Stimulated activated naive B cell treated with anti-CD40 and anti-IgM and Interleukin-4, amounts not matched to agents 10 μg/mL and 1 μg/mL and 100 μg/mL, for 72 hours (primary cell): ENCODE measurements at places on chromosomes 2 and 18.

DNA sequence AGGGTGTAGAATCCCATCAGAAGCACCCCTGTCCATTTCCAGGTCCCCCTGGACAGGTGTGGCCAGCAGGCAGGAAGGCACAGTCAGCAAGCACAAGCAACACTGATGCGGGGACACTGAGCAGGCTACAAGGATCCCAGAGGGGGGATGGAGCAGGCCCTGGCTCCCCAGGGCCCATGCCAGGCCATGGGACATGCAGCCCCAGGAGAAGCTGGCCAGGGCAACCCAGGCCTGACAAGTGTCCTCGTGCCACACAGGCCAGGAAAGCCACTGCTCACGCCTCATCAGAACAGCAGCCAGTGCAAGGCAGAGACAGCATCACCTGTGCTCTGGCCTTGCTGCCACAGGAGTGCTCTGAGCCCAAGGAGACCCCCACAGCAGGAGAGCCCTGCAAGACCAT, 14.1 kb upstream of the GPC1 start:
- DNase-seq: no peak

- DNase-seq: no peak
Observed at GRCh38 chr18:45386041-45386655, 229.1 kb upstream of the SLC14A2 start.

DNA sequence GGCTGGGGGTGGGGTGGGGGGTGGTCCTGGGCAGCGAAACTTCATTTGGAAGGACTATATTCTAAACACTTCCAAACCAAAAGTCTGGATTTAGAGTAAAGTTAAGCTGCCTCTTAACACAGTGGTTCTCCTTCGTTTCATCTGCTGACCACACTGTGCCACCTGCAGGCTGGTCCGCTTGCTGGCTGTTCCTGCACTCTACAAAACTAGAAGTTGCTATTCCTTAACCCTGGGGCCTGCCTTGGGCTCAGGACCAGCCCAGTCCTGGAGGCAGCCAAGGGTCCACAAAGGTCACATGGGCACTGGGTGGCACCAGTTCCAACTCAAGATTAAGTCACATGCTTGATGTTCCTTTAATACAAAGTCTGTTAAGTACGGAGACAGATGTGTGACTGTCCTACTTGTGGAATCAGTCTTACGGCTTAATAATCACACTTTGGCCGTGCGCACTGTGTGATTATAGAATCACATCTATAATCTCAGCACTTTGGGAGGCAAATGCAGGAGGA, 195.4 kb downstream of the FAM210A start:
- DNase-seq: no peak

DNA sequence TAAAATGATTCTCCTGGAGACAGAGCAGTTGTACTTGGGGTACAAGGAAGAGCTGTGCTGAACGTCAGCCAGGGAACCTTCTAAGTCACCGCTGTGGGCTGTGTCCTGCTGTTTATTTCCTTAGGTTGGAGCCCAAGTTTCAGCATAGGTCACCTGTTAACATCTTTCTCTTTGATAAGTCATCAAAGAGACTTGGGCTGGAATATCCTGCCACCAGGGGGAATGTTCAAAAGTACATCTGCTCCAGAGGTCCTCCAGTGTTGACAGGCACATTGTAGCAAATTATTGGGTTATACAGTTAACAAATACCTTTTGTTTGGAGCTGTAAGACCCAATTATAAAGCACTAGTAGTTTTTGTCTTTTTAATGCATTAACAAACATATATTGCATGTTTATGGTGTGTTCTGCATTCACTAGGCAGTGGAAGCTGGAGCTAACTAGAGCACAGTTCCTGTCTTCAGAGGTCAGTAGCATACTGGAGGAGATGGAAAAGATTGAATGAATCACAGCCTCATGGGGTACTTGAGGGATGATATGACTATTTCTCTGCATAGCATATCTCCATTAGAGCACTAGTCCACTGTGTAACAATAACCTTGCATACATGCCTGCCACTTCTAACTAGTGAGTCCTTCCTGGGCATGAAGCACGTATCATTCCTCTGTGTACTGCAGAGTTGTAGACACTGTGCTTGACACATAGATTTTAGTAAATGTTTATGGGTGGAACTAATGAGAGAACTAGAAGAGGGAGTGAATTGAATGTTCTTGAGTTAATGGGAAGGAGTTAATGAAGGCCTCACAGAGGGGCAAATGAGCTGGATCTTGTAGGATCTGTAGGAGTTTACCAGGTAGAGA, 182.1 kb downstream of the AGAP1 start:
- no peak for DNase-seq

- DNase-seq: no peak
Observed at GRCh38 chr2:21392649-21393048, 268.9 kb downstream of the TDRD15 start.

DNA sequence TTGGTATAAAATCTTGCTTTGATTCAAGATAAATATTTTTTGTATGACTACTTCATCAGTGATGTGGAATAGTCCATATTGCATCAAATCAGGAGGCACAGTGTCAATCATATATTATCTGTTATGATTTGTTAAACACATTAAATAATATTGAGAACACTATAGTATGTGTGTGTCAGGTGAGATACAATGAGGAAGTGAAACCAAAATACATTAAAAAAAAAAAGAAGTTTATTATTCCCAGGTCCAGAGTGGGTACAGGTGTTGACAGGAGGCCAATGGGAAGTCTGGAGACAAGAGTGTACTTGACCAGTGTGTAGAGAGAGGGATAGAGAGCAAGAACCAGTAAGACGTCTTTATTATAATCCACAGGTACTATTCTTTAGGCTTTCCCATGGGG, 292.6 kb downstream of the FSIP2 start:
- no peak for DNase-seq

DNA sequence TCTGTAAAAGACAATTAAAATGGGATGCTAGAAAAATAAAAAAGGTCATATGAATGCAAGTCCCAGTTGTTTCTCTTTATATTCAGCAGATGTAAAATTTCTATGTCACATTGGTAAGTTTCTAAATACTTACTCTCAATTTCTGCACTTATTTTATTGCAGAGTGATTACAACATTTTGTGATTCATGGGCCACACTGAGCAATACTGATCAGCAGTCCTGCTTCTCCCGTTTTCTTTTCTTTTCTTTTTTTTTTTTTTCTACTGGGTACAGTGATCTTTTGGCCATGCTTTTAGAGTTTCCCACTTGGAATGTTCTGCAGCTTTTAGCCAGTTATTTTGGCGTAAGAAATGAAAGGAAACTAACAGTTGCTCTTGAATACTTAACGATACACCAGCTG, 38.8 kb downstream of the LIMS1 start:
- DNase-seq: no peak

DNA sequence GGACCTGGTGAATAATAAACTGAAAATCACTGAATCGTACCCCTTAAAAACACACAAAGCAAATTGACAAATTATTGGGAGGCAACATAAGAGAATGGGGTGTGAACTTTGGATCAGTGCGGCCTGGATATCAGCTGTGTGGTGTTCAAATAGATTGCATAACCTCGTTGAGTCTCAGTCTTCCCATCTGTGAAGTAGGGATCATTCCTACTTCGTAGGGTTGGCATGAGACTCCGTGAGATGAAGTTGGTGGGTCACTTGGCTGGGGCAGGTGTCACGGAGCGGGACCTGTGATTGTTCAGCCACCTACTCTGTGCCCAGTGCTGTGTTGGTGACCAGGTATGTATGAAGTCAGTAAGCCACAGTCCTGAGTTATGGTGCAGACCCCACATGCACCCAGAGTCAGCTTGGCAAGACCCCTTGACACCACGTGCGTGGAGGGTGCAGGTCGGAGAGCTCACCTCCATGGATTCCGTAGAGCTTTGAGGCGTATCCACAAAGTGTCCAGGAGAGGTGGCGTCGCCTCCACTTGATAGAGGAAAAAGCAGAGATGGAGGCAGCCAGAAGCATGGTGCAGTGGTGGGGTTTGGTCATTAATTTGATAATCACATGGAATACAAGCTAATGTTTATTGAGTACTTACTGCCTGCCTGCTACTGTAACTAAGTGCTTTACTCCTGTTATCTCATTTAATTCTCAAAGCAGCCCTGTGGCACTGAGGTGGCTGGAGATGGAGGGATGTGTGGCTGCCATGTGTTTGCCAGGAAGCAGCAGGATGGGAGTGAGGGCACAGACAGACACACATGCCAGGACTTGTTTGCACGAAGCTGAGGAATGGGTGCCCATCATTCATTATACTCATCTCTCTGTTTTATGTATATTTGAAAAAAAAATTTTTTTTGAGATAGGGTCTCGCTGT, 35.8 kb downstream of the HPCAL1 start:
- no peak for DNase-seq

DNA sequence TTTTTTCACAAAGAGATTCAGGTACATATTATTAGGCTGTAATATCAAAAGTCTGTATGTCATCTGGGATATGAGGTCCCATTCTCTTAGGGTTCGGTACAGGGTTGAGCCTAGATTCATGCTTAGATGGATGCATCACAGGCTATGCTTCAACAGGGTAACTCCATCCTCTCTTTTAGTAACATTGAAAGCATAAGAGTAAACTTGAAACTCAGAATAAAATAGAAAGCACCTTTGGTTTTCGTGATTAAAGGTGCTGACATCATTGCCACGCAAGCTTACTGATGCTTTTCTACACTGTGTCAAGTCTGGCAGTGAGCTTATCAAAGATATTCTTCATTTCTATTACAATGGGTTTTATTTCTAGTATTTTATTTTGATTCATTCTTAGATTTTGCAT, 419.1 kb upstream of the DSEL start:
- no peak for DNase-seq

- no peak for DNase-seq
Observed at GRCh38 chr2:164028814-164029534, 293.2 kb upstream of the FIGN start.

- no peak for DNase-seq
Observed at GRCh38 chr2:42934580-42935186, 142.3 kb upstream of the HAAO start.

- DNase-seq: no peak
Observed at GRCh38 chr2:224816816-224817215, 100.7 kb upstream of the CCDC195 start.

GRCh38 chr2:11456251-11456650, 9.7 kb downstream of the E2F6 start:
- DNase-seq: no peak

- no peak for DNase-seq
Observed at GRCh38 chr18:40577981-40578365, 1377.1 kb upstream of the PIK3C3 start.

GRCh38 chr2:83587309-83587708, 871.8 kb downstream of the SUCLG1 start:
- no peak for DNase-seq

GRCh38 chr18:76450452-76451395, 44.3 kb downstream of the ZNF516 start:
- peak; percentile 32 for DNase-seq

DNA sequence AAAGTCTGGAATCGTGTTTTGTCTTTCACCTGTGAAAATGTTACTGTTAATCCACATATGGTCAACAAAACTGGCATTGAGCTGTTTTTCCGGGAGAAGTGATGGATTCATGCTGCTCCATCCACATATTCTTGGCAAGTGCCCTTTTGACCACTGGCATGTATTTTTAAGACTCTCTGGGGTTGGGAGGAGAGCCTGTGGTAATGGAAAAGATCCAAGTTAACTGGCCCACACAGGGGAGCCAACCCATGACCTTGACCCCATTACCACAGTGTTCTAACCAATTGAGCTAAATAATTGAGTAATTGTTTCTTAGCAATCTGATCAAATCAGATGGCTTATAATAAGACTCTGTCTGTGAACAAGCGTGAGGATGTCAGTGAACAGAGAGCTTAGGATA, 296.2 kb upstream of the NRP2 start:
- no peak for DNase-seq

DNA sequence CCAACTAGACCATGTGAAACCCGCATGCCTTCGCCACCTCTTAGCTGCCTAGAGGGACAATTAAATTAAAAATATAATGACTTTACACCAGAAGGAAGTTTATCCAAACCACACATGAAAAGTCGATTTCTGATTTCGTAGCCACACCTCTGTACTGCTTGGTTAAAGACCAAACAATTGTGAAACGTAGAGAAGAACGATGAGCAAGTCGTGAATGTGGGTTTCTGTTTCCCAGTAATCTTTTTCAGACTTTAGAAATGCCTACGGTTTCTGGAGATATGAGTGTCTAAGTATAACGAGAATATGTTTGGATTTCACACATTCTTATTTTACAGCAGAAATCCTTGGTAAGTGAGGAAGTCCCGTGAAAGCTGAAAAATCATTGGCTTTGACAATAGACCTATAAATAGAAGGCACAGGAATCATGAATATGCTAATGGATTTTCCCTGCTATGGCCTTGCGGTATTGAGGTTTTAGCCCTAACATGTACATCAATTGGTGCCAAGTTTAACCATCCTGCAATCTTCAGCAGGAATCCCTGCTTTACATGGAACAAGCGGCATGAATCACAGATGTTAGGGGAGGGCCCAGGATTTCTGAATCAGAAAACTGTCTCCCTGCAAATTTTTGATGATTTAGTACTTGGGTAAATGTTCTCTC, 105.6 kb downstream of the TTC32 start:
- no peak for DNase-seq

- DNase-seq: no peak
Observed at GRCh38 chr2:24771764-24772586, 21.2 kb downstream of the PTRHD1 start.

DNA sequence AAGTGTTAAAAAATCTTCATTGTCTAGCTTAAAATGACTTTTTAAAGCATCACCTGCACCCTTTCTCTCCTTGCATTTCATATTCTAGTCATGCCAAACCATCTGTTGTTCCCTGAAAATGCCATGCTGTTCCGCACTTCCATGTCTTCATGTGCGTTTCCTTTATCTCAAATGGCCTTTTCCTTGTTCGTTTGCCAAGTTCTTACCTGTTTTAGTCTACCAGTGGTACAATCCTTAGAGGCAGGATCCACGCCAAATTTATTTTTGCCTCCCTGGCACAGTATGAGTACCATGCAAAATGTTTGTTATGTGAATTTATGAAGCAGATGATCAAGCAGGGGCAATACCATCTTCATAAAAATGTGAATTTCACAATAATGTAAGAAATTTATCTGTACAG, 37.0 kb downstream of the TMEFF2 start:
- DNase-seq: no peak

DNA sequence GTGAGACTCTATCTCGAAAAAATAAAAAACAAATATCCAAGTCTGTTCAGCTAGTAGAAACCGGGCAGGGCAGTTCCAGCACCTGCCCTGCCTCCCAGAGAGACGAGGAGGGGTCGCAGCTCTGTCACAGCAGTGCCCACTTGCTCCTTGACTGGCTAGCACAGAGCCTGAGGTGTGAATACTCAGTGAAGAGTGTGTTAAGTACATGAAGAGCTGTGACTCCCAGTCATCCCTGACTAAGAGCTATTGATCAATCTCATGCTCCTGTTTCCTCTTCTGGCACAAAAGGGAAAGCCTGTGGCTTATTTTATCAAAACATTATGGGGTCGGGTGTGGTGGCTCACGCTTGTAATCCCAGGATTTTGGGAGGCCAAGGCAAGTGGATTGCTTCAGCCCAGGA, 83.0 kb upstream of the FZD7 start:
- DNase-seq: no peak

DNA sequence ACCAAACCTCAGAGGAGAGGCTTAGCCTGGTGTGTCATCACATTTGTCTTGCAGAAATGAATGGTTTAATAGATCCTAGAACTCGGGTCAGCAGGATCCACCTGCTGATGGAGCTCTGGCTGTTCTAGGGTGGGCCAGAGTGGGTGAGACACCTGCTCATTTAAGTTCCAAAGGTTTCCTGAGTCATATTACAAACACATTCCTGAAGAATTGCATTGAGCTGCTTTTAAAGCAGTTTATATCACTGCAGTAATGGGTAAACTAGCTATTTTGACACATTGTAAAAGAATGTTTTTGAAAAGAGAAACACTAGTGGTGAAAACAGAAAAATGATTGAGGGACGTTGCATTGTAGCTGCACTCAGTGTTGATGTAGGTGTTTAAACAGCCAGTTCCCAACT, 175.3 kb upstream of the TCF4 start:
- DNase-seq: no peak
